ENCODE measurements at places on chromosomes 1 and 21.

DNA sequence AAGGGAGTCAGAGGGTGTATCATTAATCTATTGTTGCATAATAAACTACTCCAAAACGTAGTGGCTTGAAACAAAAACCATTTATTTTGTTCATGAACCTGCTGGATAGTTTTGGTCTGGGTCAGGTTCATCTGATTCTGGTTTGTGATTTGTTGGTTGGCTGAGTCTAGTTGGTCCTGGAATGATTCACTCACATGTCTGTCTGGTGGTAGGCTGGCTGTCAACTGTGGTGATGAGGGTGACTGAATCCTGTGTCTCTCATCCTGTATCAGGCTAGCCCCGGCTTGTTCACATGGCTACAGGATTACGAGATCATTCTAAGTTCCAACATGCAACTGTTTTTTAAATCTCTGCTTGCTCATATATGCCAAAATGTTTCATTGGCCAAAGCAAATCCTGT, 22.5 kb upstream of the SIKE1 start:
- peak; percentile 33 for DNase-seq

DNA sequence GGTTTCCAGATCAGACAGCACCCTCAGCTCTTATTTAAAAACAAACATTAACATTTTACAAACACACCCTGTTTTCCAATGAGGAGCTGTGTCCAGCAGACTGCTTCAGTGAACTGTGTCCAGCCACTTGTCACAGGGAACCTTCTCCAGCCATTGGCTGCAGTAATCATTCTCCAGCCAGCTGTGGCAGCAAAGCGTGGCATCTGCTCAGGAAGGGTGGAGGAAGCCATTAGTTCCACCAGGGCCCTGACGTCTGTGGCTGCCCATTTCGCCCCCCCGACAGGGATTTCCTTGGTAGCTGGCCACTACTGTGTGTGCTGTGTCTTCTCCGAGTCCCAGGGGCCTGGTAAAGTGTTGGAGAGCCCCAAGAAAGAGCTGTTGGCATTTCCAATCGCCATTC, 62.9 kb upstream of the SELENON start:
- no peak for DNase-seq

DNA sequence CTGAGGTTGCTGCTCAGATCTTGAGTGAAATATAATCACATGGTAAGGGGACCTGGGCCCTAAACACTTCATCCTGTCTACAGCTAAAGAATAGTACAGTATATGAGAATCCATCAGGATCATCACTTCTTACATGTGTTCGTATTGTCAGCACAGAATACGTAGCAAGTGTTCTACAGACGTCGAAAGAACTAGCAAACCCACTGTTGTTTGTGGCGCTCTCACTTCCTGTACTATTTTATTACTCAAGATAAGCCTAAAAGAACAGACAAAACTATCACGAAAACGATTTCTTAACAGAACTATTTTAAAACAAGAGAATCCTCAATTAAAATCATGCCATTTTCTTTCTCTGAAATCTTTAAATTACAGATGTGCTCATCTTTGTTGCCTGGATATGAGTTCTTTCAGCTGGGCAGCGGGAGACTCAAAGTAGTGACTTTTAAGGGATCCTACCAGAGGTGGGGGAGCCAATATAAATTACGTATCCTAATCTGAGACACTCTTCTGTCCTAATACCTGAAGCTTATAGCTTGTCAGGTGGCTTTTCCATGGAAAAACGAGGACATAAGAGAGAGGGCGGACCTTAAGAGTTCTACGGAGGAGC, 724 bp downstream of the ST7L start:
- no peak for DNase-seq

- DNase-seq, result no peak
Measured at GRCh38 chr1:165903672-165904071, 76.3 kb downstream of the UCK2 start.

DNA sequence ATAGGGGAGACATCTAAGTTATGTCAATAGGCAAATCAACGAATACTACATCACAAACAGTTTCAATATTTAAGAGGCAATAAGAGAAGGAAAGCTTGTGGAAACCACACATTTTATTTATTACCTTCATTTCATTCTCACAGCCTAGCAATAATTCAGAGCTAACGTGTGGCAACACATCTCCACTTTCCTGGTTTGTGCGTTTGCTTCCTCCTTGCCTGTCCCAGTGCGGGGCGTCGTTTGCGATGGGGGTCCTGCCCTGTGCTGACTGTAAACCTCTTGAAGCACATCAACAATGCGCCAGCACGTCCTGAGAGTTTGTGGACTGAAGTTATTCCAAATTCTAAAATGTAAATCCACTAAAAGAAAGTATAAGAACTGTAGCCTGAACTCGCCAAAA, 14.4 kb upstream of the VPS26C start:
- DNase-seq, result peak; percentile 26

GRCh38 chr1:161089938-161090337, 580 bp upstream of the NECTIN4 start:
- no peak for DNase-seq

GRCh38 chr1:208036918-208037766, 126.2 kb upstream of the CD34 start:
- no peak for DNase-seq

GRCh38 chr1:242240077-242240476, 241.2 kb upstream of the MAP1LC3C start:
- peak; percentile 78 for DNase-seq

DNA sequence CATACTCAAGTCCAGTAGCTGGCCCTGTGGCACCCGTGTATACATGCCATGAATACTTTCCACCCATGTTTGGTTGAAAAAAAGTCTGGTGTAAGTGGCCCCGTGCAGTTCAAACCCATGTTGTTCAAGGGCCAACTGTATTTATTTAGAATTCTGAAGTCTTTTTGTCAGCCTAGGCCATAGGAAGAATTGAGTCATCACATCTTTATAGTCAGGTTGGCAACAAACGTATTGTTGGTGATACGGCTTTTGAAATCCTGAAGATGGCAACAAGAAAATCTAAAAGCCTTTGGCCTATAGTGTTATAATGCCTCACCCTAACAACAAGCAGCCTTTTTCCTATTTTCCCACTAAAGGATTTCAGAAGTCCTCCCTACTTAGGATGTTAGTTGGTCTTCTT, 363.6 kb downstream of the PLPP3 start:
- no peak for DNase-seq

DNA sequence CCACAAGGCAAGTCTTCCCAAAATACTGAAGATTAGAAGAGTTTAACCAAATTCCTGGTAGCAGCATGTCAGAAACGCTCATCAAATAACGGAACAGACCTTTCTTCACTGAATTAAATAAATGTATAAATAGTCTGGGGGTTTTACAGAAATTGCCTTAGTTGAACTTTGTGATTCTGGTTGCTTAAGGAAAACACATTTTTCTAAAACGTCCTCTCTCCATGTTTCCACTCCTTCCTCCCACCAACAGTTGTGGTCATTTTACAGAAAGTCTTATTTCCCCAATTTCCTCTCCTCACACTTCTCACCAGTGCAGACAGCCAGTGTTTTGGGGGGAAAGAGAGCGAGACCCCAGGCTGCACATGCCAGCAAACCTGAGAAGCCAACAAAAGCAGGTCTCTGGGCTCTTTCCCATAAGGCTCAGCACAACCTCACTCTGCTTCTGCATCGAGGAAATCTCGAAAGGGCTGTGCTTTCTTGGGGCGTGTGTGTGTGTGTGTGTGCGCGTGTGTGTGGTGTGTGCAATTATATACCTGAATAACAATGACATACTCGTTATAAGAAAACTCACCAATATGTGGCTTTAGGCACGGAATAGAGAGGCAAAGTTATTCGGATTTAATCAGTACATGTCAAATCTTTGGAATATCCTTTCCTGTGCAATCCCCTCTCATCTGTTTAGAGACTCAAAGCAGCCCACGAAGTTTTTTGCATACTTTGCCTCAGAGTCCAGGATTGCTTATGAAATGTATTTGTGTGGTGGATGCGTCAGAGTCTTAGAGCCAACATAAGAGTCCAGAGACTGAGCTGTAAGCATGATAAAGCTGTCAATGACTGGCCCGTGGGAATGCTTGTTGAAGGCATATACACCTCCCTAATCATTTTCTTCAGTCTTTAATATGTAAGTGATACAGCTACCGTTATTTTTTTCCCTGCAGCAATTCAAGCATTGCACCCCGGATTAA, 2.0 kb downstream of the KCNJ15 start:
- DNase-seq, result no peak

GRCh38 chr1:48526008-48526710, 54.2 kb upstream of the SPATA6 start:
- peak; percentile 36 for DNase-seq

DNA sequence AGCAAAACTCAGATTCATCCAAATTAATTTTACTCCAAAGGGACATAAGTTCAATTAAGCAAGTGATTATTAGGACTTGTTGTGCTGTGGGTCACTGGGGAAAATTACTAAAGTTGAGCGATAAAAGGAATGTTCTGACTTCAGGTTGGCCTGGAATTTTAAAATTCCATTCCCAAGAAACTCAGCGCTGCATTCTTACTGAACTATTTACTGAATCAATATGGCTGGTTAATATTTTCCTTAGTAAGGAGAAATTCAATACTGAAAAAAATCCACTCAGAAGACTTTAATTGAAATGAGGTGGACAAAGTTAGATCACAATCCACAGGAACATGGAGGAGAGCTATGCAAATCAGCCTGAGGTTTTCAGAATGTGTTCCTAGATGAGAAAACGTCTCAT, 578.9 kb upstream of the NR5A2 start:
- no peak for DNase-seq

DNA sequence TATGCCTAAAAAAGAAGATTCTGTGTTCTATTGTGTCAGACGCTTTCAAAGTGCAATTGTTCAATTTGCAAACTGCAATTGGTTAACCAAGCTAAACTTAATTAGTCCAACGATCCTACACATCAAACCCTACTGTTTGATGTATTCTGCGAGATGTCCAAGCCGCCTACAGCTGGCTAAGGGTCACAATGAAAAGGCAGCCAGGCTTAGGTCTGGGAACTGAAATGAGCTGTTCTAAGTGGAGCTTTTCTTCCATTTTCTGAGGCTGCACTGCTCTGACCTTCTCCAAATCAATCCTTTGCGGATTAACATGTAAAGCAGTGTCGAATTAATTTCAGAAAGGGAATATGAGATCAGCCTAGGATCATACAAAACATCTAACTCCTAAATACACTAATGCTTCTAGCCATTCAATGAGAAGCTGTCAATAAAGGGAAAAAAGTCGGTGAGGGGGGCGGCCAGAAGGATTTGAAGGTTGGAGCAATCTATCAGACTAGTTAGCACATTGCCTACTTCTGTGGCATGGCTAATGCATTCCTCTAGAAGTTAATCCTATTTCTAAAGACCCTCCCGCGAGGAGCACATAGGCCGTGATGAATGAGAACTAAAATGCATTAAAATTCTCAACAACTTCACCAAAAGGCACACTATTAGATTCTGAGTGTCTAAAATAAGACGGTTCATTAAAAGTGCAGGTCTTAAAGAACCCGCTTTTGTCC, 119.0 kb downstream of the SIM2 start:
- peak; percentile 43 for DNase-seq

- DNase-seq, result no peak
Measured at GRCh38 chr21:25062061-25062460, 545.2 kb downstream of the MRPL39 start.

GRCh38 chr1:95451904-95452303, 217.9 kb downstream of the RWDD3 start:
- DNase-seq, result no peak

DNA sequence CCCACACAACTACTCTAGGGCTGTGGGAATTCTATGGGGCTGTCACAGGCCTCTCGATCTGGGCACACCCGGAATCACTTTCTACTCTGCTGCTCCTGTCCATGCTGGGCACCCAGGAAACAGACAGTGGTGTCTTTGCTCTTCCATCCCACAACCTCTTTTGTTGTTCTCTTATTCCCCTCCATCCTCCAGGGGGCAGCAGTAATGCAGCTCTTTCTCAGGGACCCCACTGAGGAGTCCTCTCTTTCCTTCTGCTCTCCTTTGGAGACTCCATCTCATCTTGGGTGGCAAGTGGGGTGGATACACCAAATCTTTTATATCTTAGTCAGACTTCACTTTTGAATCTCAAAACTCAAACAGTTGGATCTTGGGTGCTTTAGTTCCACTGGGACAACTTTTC, 206.3 kb downstream of the HS2ST1 start:
- DNase-seq, result peak; percentile 19

DNA sequence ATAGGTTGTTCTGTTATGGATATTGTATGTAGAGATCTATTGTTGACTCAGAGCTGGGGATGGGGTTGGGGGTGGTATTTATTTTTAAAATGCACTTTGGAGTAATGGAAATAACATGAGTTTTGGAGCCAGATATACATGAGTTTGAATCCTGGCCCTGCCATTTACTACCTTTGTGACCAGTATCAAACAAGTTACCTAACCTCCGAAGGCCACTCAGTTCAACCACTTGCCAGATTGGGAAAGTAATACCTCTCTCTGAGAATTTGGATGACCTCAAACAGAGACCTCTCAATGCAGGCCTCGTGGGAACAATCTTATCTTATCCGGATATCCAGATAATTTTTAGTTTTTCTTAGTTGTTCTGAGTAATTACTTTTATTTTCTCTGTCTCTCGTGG, 181.0 kb downstream of the FGGY start:
- no peak for DNase-seq

- no peak for DNase-seq
Measured at GRCh38 chr1:162192306-162192678, 122.8 kb downstream of the NOS1AP start.

GRCh38 chr21:38925923-38926322, 120.2 kb downstream of the ETS2 start:
- no peak for DNase-seq

DNA sequence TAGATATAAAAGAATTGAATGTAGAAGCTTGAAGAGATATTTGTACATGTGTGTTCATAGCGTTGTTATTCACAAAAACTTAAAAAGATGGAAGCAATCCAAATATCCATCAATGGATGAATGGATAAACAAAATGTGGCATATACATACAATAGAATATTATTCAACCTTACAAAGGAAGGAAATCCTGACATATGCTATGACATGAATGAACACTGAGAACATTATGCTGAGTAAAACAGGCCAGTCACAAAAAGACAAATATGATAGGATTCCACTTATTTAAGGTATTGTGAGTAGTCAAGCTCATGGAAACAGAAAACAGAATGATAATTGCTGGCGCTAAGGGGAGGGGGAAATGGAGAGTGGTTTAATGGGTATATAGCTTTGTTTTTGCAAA, 47.0 kb upstream of the DYRK1A start:
- DNase-seq, result no peak

GRCh38 chr1:159612211-159612885, 24.7 kb downstream of the APCS start:
- no peak for DNase-seq

DNA sequence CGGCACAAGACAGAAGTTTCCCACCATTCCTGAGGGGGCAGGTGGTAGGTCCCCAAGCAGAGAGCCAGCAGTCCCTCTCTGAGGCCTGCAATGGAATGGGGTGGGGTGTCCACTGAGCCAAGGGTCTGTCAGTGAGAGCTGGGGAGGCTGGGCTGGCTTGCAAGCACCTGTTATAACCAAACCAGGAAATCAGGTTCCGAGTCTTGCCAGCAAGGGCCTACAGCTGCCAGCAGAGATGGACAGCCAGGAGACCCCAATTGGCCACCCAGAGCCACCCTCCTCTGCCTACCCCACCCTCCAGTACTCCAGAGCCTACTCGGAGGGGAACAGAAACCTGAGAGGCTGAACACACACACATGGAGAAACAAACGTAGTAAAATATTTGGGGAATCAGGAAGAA, 32.2 kb downstream of the PSEN2 start:
- no peak for DNase-seq

Data from WERI-Rb-1 (cell line).